ENCODE measurements at places on chromosomes 12 and 14. TPM values are rescaled to one million over a fixed set of nuclear protein-coding genes. Genes with fewer than 3 reads are reported as not detected.

GRCh38 chr14:103317976-103318580, 16.0 kb upstream of the EIF5 start:
- no peaks in the 10 kb centered on the region for H3K36me3 ChIP-seq
- H3K4me1 ChIP-seq = peaks cover 26% of the 10 kb centered on the region
- H3K27me3 ChIP-seq = no peaks in the 10 kb centered on the region
- DNase-seq = no peak
- H3K27ac ChIP-seq = no peak overlapping the region

DNA sequence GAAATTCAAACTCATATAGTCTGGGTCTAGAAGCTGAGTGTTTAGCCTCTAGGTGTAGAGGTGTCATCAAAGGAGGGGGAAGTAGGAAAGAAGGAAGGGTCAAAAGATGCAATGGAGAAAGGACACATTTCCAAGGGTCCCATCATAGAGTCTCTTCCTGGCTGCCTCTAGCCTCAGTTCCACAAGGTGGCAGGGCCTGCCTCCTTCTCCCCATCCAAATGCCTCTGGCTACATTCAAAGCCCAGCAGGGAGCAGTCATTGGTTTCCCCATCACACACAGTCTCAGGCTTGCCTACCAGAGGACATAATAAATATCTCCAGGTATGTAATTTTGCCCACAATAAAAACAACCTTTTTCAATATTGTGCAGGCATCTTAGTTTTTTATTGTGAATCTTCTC, 2.1 kb upstream of the CCT2 start:
- peaks cover 23% of the 10 kb centered on the region for H3K36me3 ChIP-seq
- no peaks in the 10 kb centered on the region for H3K27me3 ChIP-seq
- H3K4me3 ChIP-seq = no peak overlapping the region
- peak; percentile 75 for DNase-seq
- peaks cover 3% of the 10 kb centered on the region for H3K4me1 ChIP-seq

DNA sequence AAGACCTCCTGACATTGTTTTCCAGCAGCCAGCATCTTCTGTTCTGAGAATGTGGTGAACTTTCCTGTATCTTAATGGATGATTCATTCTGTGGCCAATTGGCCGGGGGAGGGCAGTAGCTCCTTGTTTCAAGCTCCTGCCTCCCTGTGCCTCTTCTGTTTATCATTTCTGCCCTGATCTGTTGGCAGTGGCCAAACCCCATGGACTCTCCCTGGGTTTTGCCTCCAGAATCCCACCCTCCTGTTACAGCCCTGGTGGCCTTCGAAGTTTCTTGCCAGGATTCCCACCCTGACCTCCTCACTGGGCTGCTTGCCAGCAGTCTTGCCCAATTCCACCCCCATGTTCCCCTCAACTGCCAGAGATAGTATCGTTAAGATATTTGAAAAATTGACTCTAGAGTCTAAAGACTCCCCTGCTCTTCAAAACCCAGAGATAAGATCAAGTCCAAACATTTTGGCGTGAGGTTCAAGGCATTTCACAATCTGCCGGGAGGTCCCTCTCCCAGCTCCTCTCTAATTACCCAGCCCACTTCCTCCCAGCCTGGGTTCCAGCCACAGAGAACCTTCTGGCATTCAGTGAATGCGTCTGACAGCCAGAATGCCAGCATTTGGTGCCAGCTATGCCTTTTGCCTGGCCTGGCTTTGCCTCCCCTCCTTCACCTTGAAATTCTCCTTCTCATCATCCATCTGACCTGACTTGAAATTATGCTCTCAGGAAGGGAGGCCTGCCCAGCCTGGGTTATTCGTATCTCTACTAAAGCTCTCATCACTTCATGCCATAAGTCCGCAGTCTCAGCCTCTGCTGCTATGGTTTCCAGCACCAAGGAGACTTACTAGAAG, 37.7 kb upstream of the TXNRD1 start:
- H3K4me1 ChIP-seq = no peaks in the 10 kb centered on the region
- no peak overlapping the region for H3K27ac ChIP-seq
- H3K4me3 ChIP-seq = no peak overlapping the region
- H3K27me3 ChIP-seq = no peaks in the 10 kb centered on the region
- H3K36me3 ChIP-seq = no peaks in the 10 kb centered on the region

DNA sequence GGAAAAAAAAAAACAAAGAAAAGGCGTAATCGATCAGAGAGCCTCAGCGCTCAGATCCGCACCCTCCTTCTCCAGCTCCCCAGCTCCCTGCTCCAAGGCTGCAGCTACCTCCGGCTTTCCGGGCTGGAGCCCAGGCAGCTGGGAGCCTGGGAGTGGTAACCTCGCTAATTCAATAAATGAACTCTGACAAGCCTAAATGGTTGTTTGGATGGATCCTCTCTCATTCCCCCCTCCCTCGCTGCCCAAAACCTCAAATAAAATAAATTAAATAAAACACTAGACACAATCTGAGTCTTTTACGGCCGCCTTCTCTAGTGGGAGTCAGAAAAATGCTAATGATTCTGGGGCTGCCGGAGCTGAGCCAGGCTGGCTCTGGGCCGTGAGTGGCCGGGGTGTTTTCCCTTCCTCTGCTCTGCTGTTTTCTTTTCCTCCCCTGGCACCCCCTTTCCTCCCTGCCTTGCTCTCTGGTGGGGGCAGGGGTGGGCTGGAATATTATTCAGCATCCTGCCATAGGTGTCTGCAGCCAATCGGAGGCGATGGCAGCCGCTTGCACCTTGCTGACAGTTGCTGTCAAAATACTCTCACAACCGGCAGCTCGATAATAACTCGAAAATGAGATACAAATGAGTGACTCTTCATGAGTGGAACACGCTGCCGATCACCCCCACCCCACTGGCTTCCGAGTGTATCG, 76.1 kb downstream of the RBM19 start:
- peaks cover 11% of the 10 kb centered on the region for H3K4me1 ChIP-seq
- no peaks in the 10 kb centered on the region for H3K36me3 ChIP-seq
- H3K27ac ChIP-seq = no peak overlapping the region
- H3K27me3 ChIP-seq = no peaks in the 10 kb centered on the region

DNA sequence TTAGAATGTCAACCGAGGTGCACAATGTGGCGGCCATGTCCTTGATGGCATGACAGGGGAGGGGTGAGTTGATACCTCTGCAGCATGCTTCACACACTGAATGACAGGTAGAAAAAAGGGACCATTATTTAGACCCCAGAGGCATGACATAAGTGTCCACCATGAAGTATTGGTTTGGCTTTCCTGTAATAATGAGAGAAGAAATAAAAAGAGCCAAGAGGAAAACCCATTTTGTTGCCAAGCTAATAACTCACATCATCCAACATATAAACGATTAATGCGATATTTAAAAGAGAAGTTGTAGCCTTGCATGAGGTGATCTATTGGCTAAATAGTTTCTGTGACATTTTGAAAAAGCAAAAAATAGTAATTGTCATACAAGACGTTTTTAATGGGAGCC, 343.4 kb downstream of the LRIG3 start:
- H3K27ac ChIP-seq = no peak overlapping the region
- H3K27me3 ChIP-seq = no peaks in the 10 kb centered on the region
- H3K4me3 ChIP-seq = no peak overlapping the region
- no peaks in the 10 kb centered on the region for H3K36me3 ChIP-seq

GRCh38 chr12:107400686-107401447, 284.7 kb upstream of the PWP1 start:
- no peaks in the 10 kb centered on the region for H3K36me3 ChIP-seq
- H3K27me3 ChIP-seq = no peaks in the 10 kb centered on the region
- DNase-seq = no peak
- no peak overlapping the region for H3K4me3 ChIP-seq
- H3K27ac ChIP-seq = no peak overlapping the region
- peaks cover 35% of the 10 kb centered on the region for H3K4me1 ChIP-seq

- no peak overlapping the region for H3K27ac ChIP-seq
- DNase-seq = no peak
- no peak overlapping the region for H3K4me3 ChIP-seq
These were observed 136.9 kb upstream of the PARP11 start for GRCh38 chr12:4009979-4010704.

DNA sequence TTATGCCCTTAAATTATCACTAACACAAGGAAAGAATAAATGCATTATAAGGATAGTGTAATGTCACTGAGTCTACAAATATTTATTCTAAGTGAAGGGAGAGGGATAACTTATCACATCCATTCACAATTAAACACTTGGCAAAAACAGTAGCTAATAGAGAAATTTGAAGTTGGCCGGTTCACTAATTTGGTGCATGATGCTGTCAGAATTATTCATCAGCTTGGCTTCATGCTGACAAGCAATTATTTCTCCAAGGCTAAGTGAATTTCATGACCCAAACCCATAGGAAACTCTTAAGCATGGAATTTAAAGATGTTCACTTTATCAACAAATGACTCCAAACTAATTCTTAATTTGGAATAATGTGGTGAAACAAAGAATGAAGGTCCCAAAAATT, 25.0 kb upstream of the NR1H4 start:
- H3K27me3 ChIP-seq = no peaks in the 10 kb centered on the region
- H3K4me3 ChIP-seq = no peak overlapping the region
- H3K36me3 ChIP-seq = no peaks in the 10 kb centered on the region
- no peaks in the 10 kb centered on the region for H3K4me1 ChIP-seq
- H3K27ac ChIP-seq = no peak overlapping the region

GRCh38 chr14:34496007-34496678, 34.1 kb upstream of the SPTSSA start:
- H3K27me3 ChIP-seq = no peaks in the 10 kb centered on the region
- peaks cover 7% of the 10 kb centered on the region for H3K4me1 ChIP-seq
- no peak overlapping the region for H3K4me3 ChIP-seq
- no peak for DNase-seq
- no peaks in the 10 kb centered on the region for H3K36me3 ChIP-seq

- H3K27me3 ChIP-seq = peaks cover 33% of the 10 kb centered on the region
- peak overlapping the region; percentile 25 for H3K4me3 ChIP-seq
- peak; percentile 79 for DNase-seq
- H3K27ac ChIP-seq = peak overlapping the region; percentile 65
These were observed 4.0 kb downstream of the VPS37B start for GRCh38 chr12:122891661-122892525.

DNA sequence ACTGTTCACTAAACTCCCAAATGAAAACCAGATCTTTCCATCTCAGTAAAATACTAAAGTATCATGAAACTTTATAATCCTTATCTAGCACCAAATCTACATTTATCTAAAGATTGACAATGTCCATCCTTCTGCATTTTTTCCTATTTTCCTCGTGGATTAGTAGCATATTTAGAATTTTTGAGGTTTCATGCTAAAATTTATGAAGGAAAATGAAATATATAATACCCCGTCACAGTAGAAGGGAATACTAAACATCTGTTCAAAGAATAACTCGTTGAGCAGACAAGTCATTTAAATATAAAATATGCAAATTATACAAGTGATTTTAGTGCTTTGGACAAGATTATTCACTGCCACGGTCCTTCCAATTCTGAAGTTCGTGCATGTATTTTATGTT, 122.7 kb upstream of the SLCO1C1 start:
- no peak overlapping the region for H3K4me3 ChIP-seq
- no peaks in the 10 kb centered on the region for H3K36me3 ChIP-seq
- no peaks in the 10 kb centered on the region for H3K27me3 ChIP-seq
- no peak overlapping the region for H3K27ac ChIP-seq
- no peaks in the 10 kb centered on the region for H3K4me1 ChIP-seq
- no peak for DNase-seq

- no peak for DNase-seq
- H3K27ac ChIP-seq = no peak overlapping the region
- H3K27me3 ChIP-seq = no peaks in the 10 kb centered on the region
These were observed 117.4 kb upstream of the SOX5 start for GRCh38 chr12:24066865-24067264.

DNA sequence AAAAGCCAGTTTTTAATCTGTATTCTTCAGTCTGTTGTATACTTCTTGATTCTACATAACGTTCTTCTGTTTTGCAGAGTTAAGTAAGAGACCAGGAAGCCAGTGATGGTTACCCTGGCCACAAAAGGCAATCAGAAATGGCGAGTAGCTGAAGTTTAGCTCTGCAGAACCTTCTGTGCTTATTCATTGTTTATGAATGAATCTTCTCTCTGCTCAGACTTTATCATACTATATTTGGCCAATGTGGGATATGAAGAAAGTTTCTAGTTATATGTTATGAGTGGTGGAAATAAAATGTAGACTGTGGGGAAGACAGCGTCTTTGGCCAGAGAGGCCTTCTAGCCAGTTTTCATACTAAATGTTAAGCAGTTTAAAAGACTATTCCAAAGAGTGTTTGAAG, 249.9 kb upstream of the RGS6 start:
- H3K36me3 ChIP-seq = no peaks in the 10 kb centered on the region
- H3K27ac ChIP-seq = no peak overlapping the region
- no peak for DNase-seq
- no peaks in the 10 kb centered on the region for H3K27me3 ChIP-seq
- H3K4me1 ChIP-seq = peaks cover 21% of the 10 kb centered on the region
- H3K4me3 ChIP-seq = no peak overlapping the region

- H3K27me3 ChIP-seq = no peaks in the 10 kb centered on the region
- peaks cover 38% of the 10 kb centered on the region for H3K4me1 ChIP-seq
- no peak for DNase-seq
- H3K27ac ChIP-seq = peak overlapping the region; percentile 96
- peak overlapping the region; percentile 65 for H3K4me3 ChIP-seq
These were observed 1.4 kb upstream of the GLTP start for GRCh38 chr12:109881752-109882151.

DNA sequence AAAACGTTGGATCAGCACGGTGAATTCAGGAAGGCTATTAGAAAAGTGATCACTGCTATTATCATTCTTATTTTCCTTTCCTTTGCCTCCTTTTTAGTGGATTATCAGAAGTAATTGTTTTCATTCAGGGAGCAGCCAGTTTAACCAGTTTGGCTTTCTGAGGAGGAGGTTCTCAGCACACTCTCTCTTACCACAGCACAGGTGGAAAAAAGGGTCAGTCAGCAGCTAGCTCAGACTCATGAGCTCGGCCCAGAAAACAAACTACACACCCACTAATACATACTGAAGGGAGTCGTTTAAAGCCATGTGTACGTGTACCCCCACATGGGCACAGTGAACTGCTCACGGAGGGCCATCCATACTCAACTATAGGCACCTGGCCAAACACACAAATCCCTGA, 23.2 kb upstream of the MAGOHB start:
- H3K27ac ChIP-seq = no peak overlapping the region
- peaks cover 9% of the 10 kb centered on the region for H3K4me1 ChIP-seq
- H3K36me3 ChIP-seq = no peaks in the 10 kb centered on the region
- H3K27me3 ChIP-seq = no peaks in the 10 kb centered on the region
- DNase-seq = peak; percentile 11

- H3K36me3 ChIP-seq = no peaks in the 10 kb centered on the region
- no peak overlapping the region for H3K4me3 ChIP-seq
- H3K4me1 ChIP-seq = peaks cover 17% of the 10 kb centered on the region
- H3K27ac ChIP-seq = no peak overlapping the region
- H3K27me3 ChIP-seq = no peaks in the 10 kb centered on the region
These were observed 3.7 kb downstream of the SELPLG start for GRCh38 chr12:108629824-108630476.

Gene TCL1B
- total RNA-seq = 5.5 TPM

Gene APOF
- total RNA-seq = not detected

Gene TAS2R50
- total RNA-seq = 5.7 TPM

Gene FAM186B
- total RNA-seq = 0.38 TPM

Gene BDKRB2
- 0.54 TPM for total RNA-seq

Gene ATG2B
- 11.0 TPM for total RNA-seq

Gene GALNT9
- total RNA-seq = 2.5 TPM

Gene MYO1A
- total RNA-seq = not detected
